ENCODE measurements at places on chromosomes 2 and 18.

GRCh38 chr2:11508279-11508678 is 25.6 kb upstream of the GREB1 start:
- no peak for DNase-seq

- no peak for DNase-seq
Observed at GRCh38 chr2:79984476-79984875, 320.1 kb downstream of the LRRTM1 start.

DNA sequence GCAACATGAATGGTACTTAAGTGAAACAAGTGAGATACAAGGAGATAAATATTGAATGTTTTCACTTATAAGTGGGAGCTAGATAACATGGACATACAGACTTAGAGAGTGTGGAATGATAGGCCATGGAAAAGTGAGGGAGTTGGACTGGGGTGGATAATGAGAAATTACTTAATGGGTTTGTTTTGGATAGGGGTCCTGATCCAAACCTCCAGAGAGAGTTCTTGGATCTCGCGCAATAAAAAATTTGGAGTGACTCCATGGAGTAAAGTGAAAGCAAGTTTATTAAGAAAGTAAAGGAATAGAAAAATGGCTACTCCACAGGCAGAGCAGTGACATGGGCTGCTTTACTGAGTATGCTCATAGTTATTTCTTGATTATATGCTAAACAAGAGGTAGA is 508.9 kb downstream of the CNTNAP5 start:
- DNase-seq: no peak

- no peak for DNase-seq
Observed at GRCh38 chr2:72135921-72136320, 11.7 kb downstream of the CYP26B1 start.

GRCh38 chr18:26268454-26268853 is 42.2 kb downstream of the TAF4B start:
- DNase-seq: no peak

DNA sequence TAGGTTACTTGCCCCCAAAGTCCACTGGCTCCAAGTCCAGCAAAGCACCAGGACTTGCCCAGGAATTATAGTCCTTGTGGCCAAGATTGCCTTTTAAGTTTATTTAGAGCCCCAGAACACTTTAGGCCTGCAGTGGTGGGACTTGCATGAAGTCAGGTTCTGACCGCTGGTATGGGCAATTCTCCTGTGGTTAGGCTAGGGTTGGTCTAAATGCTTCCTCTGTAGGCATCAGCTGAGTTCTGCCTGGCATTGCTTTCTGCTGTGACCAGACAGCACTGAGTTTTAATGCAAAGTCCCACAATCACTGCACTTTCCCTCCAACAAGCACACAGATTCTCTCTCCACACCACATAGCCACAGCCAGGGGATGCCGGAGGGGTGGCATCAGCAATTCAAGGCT is 64.5 kb downstream of the DDX18 start:
- DNase-seq: no peak

DNA sequence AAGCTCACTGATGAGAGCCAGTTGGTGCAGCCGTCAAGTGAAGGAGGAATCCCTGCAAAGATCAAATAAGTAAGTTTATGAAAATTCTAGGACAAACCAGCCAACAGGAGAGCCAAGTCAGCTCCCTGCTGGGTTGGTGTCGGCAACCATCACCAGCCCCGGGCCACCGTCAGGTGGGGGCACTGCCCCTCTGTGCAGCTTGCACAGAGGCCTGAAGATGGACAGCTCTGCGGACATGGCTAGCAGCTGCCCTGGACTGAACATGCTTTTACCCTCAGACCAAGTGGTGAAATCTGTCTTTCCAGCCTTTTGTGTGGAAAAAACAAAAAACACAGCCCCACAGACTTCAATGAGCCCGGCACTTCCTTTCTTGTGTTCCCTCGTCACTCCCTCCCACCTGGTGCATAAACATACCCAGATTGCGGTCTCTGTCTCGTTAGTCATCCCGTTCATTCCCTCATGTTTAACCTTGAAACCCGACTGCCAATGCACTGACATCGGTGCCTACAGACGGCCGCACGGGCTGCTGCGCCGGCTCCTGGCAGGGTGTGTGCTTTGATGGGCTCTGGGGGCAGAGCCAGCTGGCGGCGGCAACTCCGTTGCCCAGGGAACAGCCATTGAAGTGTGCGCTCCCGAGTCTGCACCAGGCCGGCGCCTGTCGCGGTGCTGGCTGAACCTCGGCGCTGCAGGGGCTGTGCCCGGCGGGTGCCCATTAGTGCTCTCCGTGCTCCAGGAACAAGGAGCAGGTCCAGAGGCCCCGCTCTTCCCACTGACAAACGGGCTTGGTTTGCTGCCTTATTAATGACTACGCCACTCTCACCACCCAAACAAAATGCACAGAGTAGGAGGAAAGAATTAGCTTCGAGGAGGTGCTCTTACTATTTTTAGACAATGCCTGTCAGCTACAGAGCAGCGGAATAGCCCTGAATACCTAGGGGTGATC is 95.3 kb downstream of the EIPR1 start:
- DNase-seq: no peak

GRCh38 chr2:135997380-135997779 is 12.0 kb upstream of the DARS1 start:
- no peak for DNase-seq

GRCh38 chr18:22493940-22494339 is 76.2 kb upstream of the CTAGE1 start:
- DNase-seq: no peak

GRCh38 chr2:159891917-159892730 is 94.1 kb upstream of the CD302 start:
- no peak for DNase-seq

DNA sequence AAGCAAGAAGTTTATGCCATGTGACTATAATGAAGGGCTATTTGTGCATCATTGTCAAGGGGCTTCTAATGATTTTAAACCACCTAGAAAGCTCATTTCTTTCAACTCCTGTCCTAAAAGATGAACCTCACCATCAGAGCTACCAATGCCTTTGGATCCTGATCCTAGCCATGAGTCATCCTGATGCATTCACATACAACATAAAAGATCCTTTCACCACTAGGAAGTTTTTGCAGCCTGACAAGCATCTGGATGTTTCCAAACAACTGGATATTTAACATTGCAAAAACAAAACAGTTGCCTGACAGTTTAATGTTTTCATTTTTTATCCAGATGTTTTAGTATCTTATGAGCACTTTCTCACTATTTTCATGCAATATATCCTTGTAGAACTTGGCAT is 425.3 kb downstream of the MBD2 start:
- DNase-seq: no peak

GRCh38 chr2:43934567-43934966 is 61.2 kb downstream of the LRPPRC start:
- no peak for DNase-seq

GRCh38 chr18:24935896-24936295 is 416.1 kb downstream of the ZNF521 start:
- no peak for DNase-seq

DNA sequence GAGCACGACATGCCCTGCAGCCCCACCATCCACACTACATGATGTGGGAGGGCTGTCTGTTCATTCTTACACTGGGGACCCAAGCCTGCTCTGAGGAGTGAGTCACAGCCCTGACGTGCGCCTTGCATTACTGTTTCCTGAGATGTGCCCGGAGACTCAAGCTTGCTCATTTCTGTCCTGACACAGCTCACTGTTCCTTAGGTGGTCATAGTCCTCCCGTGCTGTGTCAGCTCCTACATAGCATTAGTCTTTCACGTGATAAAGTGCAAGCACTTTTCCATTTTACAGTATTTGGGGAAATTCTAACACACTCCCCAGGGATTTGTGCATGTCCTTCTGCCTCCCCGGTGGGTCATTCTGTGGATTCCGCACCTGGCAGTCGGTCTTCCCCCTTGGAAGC is 46.2 kb upstream of the TRIM43B start:
- DNase-seq: no peak

GRCh38 chr2:65142515-65142914 is 12.6 kb upstream of the RAB1A start:
- no peak for DNase-seq

DNA sequence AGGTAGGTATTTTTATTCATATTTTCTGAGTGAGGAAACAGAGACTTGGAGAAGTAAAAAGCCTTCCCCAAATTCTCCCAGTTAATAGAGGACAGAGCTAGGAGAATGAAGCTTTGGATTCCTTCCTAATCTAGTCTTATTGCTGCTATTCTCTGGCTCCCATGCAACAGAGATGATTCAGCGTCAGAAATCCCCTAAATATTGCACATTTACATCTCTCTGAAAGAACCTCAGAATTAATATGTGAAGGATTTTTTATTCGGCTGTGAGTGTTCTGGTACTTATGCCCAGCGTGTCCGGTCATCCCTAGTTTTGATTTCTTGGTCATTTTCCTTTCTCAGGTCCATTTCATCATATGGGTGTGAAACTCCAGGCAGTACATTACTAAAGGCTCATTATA is 91.2 kb upstream of the SESTD1 start:
- DNase-seq: no peak

GRCh38 chr2:192194265-192194865 is 368 bp downstream of the TMEFF2 start:
- DNase-seq: no peak

GRCh38 chr2:221780281-221780688 is 208.2 kb upstream of the EPHA4 start:
- no peak for DNase-seq

DNA sequence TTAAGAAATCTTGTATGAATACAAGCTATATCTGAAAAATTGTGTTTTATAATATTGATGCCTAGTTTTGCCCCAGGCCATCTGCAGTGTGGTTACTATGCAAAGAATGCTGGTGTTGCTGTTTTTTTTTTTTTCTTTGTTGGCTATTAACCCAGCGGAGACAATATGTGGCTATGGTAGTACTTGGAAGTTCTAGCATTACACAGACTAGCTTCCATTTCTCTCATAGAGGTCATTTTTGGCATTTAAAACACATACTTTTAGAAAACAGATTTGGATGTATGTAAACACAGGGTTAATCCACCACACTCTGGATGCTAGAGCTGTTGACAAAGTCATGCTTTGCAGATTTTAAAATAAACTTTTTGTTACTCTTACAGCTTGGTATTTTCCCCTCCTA is 209.8 kb downstream of the NEDD4L start:
- no peak for DNase-seq

DNA sequence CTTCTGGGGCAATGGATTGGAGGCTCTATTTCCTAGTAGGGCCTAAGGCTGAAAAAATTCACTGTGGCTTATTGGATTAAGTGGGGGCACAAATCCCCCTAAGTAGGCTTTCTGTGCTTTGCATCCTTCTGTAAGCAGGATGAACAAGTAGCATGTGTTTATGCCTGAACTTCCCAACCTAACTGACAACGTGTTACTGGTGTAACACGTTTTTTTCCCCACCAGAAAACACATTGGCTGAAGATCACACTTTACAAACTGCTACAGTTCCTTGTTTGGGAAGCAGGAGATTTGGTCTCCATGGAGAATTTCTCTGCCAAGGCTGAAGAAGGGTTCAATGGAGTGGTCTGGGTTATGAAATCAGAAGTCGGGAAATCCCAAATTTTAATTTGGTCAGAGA is 7.2 kb upstream of the ITGA6 start:
- DNase-seq: no peak

- no peak for DNase-seq
Observed at GRCh38 chr18:2884706-2885285, 38.0 kb downstream of the EMILIN2 start.

DNA sequence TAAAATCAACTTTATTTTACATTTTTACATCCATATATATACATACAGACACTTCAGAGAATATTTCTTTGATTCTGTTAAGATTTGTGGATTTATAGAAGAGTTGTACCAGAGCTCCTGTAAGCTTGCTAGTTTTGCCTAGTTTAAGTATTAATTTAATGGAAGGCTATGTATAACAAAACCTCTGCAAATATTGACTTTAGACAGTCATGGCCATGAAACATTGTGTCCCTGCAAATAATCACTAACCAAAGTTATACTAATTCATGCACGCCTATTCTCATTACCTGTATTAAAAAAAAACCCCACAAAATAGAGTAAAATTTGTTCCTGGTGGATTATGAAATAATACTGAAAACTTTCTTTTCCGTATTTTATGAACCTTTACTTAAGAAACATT is 379.3 kb downstream of the CTNNA2 start:
- DNase-seq: no peak

- no peak for DNase-seq
Observed at GRCh38 chr2:152094014-152094413, 4.8 kb downstream of the CACNB4 start.

DNA sequence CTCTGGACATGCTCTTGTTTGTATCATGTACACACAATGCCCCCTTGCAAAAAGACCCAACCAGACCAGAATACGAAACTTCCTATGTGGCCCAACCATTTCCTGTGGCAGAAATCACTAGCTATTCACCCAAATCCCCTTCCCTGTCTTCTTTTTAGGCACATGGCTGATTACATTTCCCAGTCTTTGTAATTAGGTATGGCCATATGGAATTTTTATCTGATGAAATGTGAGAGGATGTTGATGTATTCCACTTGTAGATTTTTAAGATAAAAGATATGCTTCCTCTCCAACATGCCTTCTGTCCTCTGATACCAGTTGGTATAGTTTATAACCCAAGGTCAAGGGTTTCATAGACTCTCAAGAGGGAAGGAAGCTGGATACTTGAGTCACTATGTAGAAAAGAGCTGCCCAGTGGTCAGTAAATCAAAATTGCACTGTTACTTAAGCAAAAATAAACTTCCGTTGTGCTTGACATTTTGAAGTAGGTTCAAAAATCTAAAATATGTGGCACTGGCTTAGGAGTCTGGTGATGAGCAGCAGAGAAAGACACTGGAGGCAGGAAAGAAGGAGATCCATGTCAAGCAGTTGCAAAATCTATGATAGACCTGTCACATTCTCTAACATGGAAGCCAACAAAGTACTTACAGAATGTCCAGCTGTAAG is 297.4 kb downstream of the SMAD2 start:
- no peak for DNase-seq

- no peak for DNase-seq
Observed at GRCh38 chr2:130790312-130790711, 35.0 kb downstream of the AMER3 start.

DNA sequence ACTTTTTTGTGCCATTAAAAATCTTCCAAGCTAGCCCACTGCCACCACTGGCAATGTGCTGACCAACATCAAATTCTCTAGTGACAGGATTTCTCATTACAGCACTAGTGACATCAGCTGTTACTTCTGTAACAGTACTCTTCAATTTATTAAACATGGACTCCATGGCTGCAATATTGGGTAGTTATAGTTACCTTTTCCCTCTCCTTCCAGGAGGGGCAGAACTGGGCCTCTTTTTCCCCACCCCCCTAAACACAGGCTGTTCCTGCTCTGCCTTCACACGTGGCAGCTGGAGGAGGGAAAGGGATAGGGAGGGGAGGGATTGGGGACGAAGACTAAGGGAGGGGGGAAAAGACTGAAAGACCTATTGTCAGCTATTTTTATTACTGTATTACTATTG is 38.1 kb downstream of the TRAK2 start:
- no peak for DNase-seq

GRCh38 chr2:162379719-162380580 is 36.0 kb downstream of the GCA start:
- no peak for DNase-seq

DNA sequence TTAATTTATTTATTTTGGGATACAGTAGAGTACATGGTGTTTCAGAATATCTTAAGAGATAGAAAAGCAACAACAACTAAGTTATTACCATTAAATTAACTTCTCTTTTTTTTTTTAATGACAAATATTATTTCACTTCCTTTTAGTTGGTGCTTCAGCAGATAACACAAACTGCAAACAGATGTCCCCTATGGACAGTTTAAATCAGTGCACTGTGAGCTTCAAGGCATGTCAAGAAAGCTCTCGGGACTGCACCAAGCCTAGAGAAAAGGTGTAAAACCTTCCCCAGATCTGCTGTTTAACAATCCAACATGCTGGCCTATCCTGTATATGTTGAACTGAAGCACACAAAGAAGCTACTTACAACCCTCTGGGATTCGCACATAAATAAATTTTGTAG is 122.7 kb downstream of the TCF4 start:
- no peak for DNase-seq

All from KG1 (cell line).